ENCODE measurements at places on chromosomes 1 and 21. TPM values are rescaled to one million over a fixed set of nuclear protein-coding genes. Genes with fewer than 3 reads are reported as not detected.

GRCh38 chr21:42463861-42464515, 32.0 kb downstream of the RSPH1 start:
- DNase-seq, result peak; percentile 86

- no peak for DNase-seq
Observed at GRCh38 chr1:206741142-206741701, 29.4 kb upstream of the IL19 start.

The SERPINC1 gene
- total RNA-seq, result 0.49 TPM

The HPCA gene
- total RNA-seq, result not detected

- no peak for DNase-seq
Observed at GRCh38 chr21:38351176-38351959, 94.6 kb downstream of the KCNJ15 start.

DNA sequence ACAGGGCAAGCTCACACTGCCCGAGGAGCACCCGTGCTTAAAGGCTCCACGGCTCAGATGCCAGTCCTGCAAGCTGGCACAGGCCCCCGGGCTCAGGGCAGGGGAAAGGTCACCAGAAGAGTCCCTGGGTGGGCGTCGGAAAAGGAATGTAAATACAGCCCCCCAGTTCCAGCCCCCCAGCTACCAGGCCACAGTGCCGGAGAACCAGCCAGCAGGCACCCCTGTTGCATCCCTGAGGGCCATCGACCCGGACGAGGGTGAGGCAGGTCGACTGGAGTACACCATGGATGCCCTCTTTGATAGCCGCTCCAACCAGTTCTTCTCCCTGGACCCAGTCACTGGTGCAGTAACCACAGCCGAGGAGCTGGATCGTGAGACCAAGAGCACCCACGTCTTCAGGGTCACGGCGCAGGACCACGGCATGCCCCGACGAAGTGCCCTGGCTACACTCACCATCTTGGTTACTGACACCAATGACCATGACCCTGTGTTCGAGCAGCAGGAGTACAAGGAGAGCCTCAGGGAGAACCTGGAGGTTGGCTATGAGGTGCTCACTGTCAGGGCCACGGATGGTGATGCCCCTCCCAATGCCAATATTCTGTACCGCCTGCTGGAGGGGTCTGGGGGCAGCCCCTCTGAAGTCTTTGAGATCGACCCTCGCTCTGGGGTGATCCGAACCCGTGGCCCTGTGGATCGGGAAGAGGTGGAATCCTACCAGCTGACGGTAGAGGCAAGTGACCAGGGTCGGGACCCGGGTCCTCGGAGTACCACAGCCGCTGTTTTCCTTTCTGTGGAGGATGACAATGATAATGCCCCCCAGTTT, 1.3 kb downstream of the CELSR2 start:
- peak; percentile 48 for DNase-seq

GRCh38 chr1:167629681-167630567, at the start of gene RCSD1:
RCSD1 (plus strand) TSS chr1:167630232; CDS start chr1:167630424, 192 bp downstream.
- DNase-seq, result peak; percentile 95

The LRRC71 gene
- 0.47 TPM for total RNA-seq

DNA sequence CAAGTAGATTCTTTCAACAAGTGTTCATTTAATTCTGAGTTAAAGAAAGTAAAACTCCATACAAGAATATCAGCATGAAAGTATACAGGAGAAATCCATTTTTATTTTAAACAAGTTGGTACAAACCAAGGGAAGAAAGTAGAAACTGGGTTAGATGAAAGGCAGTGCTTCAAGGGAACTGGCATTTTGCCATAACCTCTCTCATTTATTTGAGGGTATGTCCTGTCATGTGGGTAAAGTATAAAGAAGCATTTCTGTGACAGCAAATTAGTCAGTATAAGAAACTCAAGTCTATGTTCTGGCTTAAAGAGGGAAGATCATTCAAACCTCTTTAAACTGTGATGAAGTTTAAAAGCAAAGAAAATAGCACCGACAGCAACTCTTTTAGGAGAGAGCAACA, 32.0 kb downstream of the OLFM3 start:
- no peak for DNase-seq

The S100A13 gene
- total RNA-seq, result 72.4 TPM

GRCh38 chr1:82752046-82752445, 951.3 kb downstream of the ADGRL2 start:
- DNase-seq, result no peak

DNA sequence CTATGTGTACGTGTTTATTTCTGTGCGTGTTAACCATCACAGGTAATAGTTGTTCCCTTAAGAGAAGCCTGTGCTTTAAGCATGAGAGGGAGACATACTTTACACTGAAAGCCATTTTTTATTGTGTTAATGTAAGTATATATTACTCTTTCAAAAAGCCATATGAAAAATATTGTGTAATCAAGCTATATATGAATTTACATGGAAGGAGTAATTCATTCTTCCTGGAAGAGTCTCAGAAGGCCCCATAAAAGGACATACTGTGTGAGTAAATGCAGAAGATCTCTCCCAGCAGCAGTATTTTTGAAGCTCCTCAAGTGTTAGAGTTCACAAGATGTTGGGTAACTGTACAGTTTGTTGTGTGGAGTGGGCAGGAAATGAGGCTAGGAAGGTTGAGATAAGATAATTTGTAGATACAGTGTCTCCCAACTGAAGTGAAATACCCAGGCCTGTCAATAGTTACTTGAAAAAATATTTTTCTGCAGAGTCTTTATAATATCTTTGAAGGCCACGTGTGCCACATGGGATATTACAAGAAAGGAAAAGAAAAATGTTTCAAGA, 138.3 kb downstream of the PTGER3 start:
- no peak for DNase-seq

The ACTA1 gene
- total RNA-seq, result 0.66 TPM

- no peak for DNase-seq
Observed at GRCh38 chr1:21406659-21407058, 33.3 kb upstream of the NBPF3 start.

- no peak for DNase-seq
Observed at GRCh38 chr1:20072771-20073170, 2.8 kb downstream of the PLA2G5 start.

GRCh38 chr1:114956570-114956969, 73.1 kb upstream of the TSHB start:
- DNase-seq, result no peak

DNA sequence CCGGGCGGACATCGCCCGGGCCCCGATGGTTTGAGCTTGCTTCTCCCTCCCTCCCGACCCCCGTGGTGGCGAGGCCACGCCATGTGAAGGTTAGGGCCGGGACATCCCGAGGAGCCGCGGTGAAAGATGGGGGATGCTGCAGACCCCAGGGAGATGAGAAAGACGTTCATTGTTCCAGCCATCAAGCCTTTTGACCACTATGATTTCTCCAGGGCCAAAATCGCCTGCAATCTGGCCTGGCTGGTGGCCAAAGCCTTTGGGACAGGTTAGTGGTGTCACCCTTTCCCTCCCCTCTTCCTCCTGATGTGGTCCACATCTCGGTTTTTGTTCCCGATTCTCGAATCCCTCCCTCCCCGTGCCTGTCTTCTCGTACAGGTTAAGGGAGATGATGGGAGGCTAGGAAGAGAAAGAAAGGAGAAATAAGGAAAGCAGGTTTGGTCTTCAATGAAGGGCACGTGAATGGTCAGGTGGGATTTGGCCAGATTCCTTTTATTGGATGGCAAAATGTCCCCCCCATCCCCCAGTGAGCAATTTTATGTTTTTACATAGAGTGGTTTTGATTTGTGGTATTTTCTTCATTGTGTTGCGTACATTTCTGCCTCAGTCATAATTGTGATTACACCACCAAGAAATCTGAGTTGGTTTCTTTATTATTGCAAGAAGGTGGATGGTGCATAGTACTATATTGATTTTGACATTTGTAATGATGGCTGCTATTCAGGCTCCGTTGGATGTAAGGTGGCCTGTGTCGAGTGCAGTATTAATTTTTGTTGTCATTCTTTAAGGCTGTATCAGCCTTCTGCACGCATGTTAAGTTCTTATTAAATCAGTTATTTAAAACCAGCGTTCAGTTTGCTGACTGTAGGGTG, 1.2 kb downstream of the CAMSAP2 start:
- DNase-seq, result no peak

- no peak for DNase-seq
Observed at GRCh38 chr1:189357317-189357716, 1120.3 kb downstream of the BRINP3 start.

The DNM3 gene
- total RNA-seq, result 9.8 TPM

The C1QB gene
- 1,175 TPM for total RNA-seq

The LCE1A gene
- total RNA-seq, result not detected

The HTR6 gene
- not detected for total RNA-seq

The FAM131C gene
- not detected for total RNA-seq

The F13B gene
- not detected for total RNA-seq
